ENCODE measurements at places on chromosomes 2 and 18. TPM values are rescaled to one million over a fixed set of nuclear protein-coding genes. Genes with fewer than 3 reads are reported as not detected.

- H3K27me3 ChIP-seq = no peaks in the 10 kb centered on the region
- H3K36me3 ChIP-seq = no peaks in the 10 kb centered on the region
- H3K27ac ChIP-seq = no peak overlapping the region
- no peak overlapping the region for H3K4me3 ChIP-seq
These were observed 204.6 kb downstream of the RNF144A start for GRCh38 chr2:7121851-7122250.

- no peaks in the 10 kb centered on the region for H3K27me3 ChIP-seq
- DNase-seq = no peak
- H3K27ac ChIP-seq = peak overlapping the region; percentile 79
These were observed 12.1 kb downstream of the IMPA2 start for GRCh38 chr18:11993264-11993916.

GRCh38 chr2:109458512-109458911 is 155.3 kb downstream of the SEPTIN10 start:
- H3K4me1 ChIP-seq = no peaks in the 10 kb centered on the region
- H3K27me3 ChIP-seq = no peaks in the 10 kb centered on the region
- H3K27ac ChIP-seq = no peak overlapping the region
- DNase-seq = no peak
- H3K4me3 ChIP-seq = no peak overlapping the region

DNA sequence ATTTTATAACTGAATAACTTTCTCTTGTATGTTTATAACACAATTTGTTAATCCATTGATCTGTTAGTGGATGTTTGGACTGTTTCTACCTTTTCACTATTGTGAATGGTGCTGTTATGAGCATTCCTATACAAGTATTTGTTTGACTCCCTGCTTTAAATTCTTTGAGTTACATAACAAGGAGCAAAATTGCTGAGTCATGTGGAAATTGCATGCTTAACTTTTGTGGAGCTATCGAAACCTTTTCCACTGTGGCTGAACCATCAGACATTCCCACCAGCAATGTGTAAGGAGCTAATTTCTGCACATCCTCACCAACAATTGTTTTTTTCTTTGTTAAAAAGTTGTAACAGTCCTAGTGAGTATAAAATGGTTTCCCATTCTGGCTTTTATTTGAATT is 415.5 kb downstream of the CBLN2 start:
- H3K4me3 ChIP-seq = no peak overlapping the region
- no peaks in the 10 kb centered on the region for H3K4me1 ChIP-seq
- no peak for DNase-seq
- no peak overlapping the region for H3K27ac ChIP-seq
- no peaks in the 10 kb centered on the region for H3K36me3 ChIP-seq
- no peaks in the 10 kb centered on the region for H3K27me3 ChIP-seq

GRCh38 chr2:11410101-11410500 is 55.9 kb downstream of the E2F6 start:
- no peak overlapping the region for H3K27ac ChIP-seq
- DNase-seq = no peak
- no peaks in the 10 kb centered on the region for H3K27me3 ChIP-seq
- no peak overlapping the region for H3K4me3 ChIP-seq
- H3K36me3 ChIP-seq = no peaks in the 10 kb centered on the region
- H3K4me1 ChIP-seq = peaks cover 7% of the 10 kb centered on the region

DNA sequence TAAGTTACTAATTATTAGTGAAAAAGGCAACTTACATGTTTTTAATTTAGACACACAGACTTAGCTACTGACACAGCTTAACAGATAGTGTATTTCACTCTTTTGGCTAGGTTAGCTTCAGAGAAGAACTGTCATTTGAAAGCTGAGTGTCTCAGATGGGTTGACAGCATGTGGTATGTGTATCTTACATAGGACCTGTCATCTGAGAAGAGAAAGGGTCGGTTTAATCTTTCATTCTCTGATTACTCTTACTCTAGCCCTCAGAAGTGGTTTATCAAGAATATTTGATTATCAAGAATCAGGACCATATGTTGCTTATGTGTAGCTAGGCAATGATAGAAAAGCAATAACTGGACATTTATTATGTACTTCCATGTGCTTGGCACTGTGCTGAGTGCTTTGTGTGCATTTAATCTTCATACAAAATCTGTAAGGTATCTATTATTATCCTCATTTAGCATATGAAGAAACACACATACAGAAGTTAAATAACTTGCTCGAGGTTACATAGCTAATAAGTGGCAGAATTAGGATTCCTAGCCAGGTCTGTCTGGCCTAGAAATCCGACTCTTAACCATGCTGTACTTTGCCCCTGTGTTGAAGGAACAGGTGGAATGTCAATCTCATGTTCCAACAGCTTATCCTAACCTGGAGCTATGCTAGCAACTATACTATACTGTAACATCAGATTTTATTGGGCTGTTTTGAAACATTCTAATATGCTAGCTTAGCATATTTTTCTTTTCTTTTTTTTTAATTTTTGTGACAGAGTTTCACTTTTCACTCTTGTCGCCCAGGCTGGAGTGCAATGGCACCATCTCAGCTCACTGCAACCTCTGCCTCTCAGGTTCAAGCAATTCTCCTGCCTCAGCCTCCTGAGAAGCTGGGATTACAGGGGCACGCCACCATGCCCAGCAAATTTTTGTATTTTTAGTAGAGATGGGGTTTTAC is 28.4 kb downstream of the CFLAR start:
- H3K4me1 ChIP-seq = peaks cover 14% of the 10 kb centered on the region
- DNase-seq = no peak
- H3K27me3 ChIP-seq = no peaks in the 10 kb centered on the region
- peaks cover 38% of the 10 kb centered on the region for H3K36me3 ChIP-seq
- no peak overlapping the region for H3K27ac ChIP-seq

The ADGRF3 gene
- 0.24 TPM for polyA plus RNA-seq

DNA sequence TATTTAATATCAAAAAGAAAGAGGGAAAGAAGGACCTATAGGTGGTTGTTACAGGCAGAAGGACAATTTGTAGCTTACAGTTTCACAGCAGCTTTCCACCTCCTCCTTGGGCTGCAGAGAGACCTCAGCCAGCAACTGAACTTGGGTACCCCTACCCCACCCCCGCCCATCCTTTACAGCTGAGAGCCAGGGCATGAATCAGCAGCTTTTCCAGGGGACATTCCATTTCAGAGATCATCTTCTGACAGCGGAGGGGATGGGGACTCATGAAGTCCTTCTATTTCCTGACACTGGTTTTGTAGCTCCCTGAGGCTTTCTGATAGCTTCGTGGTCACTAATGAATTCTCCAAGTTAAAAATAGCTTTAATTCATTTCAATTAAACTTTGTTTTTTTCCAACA is 96.4 kb downstream of the ITGB1BP1 start:
- peak; percentile 43 for DNase-seq
- H3K27ac ChIP-seq = no peak overlapping the region
- peaks cover 13% of the 10 kb centered on the region for H3K4me1 ChIP-seq

The DSG4 gene
- not detected for polyA plus RNA-seq

DNA sequence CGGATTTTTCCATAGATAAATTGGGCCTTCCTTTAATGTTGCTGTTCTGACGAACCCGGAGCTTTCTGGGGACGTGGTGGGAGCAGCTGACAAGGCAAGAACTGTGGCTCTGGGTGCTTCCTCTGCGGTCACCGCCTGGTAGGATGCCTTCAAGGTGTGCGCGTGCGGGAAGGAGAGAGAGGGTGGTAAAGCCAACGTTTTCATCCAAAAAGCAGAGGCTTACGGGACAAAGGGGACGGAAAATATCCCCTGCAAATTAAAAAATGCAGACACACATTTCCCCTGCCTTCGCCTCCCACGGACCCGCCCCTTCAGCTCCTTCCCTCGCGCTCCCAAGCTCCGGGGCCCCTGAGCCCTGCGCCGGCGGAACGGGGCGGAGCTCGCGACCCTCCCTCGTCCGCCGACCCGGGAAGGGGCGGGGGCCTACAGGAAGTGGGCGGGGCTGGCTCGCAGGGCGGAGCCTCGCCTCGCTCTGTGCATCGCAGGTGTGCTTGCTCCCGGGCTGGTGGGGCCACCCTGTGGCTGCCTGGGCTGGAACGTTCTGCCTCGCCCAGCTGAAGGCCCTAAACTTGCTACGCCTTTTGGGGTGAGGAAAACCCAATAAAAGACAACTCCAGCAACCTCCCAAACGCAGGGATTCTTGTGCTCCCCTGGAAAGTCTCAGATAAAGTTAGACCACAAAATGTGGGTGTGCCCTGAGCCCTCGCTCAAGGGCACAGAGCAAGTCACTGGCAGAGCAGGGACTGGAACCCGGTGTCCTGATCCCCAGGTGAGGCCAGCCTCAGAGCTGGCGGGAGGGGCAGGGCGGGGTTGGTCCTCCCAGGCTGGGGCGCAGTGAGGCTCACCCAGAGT is 25.4 kb upstream of the SLC66A3 start:
- no peak for DNase-seq
- H3K27ac ChIP-seq = no peak overlapping the region
- no peaks in the 10 kb centered on the region for H3K27me3 ChIP-seq

The CCDC85A gene
- polyA plus RNA-seq = 1.6 TPM

The RBMS1 gene
- polyA plus RNA-seq = 87.1 TPM

The LYG2 gene
- not detected for polyA plus RNA-seq

DNA sequence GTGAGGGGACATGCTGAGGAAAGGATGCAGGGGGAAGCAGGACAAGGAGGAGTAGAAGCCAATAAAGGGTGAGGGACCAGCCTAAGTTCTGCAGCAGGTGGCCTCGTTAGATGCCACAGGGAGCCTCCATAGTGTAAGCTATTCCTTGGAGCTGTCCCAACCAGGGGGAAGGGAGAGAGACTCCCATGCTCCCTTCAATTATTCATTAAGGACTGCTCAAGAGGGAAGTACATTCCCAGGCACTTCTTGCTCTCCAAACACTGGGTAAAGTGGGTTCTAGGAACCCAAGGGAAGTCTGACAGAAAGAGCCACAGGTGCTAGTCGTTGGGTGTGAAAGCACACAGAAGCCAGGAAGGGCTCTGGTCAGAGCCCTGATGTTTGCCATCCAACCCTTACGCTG is 193.7 kb downstream of the SLC39A10 start:
- no peaks in the 10 kb centered on the region for H3K27me3 ChIP-seq
- no peak for DNase-seq
- no peak overlapping the region for H3K4me3 ChIP-seq
- no peaks in the 10 kb centered on the region for H3K36me3 ChIP-seq
- H3K27ac ChIP-seq = no peak overlapping the region

The ASXL3 gene
- polyA plus RNA-seq = not detected

The TCF4 gene
- 59.3 TPM for polyA plus RNA-seq

- H3K27me3 ChIP-seq = peaks cover 24% of the 10 kb centered on the region
- H3K27ac ChIP-seq = no peak overlapping the region
- H3K4me1 ChIP-seq = no peaks in the 10 kb centered on the region
- DNase-seq = no peak
- H3K4me3 ChIP-seq = no peak overlapping the region
These were observed 182.2 kb downstream of the NRP2 start for GRCh38 chr2:205864491-205864890.

The RGPD4 gene
- polyA plus RNA-seq = 0.04 TPM

DNA sequence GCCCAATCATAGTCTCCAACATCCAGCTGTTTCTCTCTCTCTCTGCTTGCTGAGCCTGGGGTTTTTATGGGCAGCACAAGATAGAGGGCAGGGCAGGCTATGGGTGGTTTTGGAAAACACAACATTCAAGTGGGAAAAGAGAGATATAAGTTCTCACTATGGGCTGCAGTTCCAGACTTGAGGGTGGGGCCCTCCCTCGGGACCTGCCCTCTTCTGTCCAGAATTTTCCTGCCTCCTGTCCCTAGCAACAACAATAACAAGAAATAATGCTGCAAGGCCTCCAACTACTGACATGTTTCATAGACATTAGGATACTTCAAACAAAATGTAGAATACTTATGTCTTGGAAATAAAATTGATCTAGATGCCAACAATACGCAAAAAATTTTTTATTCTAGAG is 107.8 kb downstream of the C18orf54 start:
- H3K4me3 ChIP-seq = no peak overlapping the region
- no peaks in the 10 kb centered on the region for H3K36me3 ChIP-seq
- no peaks in the 10 kb centered on the region for H3K4me1 ChIP-seq
- DNase-seq = no peak

DNA sequence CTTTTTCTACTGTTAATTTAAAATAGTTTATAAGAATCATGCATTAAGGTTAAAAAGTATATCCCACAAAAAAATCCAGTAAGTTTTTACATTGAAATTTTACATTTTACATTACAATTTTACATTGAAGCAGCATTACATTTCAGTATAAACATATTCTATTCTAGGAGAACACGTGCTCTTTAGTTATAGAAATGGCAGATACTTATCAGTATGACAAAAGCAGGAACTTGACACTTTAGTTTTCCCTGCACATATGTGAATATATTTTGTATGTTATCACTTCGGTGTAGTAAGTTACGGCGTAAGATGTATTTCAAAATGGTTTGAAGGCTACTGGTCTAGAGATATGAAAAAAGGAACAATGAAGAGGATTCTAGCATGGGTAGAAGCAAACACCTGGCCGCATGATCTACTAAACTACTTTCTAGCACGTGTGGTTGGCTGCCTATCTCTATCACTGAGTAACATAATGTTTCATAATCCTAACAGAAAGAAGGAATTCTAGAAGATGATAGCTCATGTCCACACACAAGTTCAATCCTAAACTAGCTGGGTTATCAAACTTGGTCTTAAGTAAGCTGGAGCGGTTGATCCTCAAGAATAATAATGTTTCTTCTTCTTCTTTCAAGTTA is 5.4 kb downstream of the IMMT start:
- H3K27me3 ChIP-seq = no peaks in the 10 kb centered on the region
- DNase-seq = no peak
- no peak overlapping the region for H3K27ac ChIP-seq
- peaks cover 13% of the 10 kb centered on the region for H3K4me1 ChIP-seq
- peaks cover 9% of the 10 kb centered on the region for H3K36me3 ChIP-seq

The TMEM178A gene
- 0.23 TPM for polyA plus RNA-seq
